ENCODE measurements at places on chromosomes 16 and 17.

DNA sequence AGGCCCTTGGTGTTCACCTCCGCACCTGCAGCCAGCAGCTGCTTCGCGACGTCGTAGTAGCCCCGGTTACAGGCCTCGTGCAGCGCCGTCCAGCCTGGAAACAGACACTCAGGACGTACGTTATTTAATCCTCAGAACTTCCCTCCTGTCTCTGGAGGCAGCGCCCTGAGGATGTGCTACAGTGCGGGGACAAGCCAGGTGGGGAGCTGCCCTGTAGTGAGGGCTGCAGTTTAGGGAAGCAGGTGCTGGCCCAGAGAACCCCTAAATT, 71.0 kb downstream of the ZNF778 start:
- DNase-seq: no peak

DNA sequence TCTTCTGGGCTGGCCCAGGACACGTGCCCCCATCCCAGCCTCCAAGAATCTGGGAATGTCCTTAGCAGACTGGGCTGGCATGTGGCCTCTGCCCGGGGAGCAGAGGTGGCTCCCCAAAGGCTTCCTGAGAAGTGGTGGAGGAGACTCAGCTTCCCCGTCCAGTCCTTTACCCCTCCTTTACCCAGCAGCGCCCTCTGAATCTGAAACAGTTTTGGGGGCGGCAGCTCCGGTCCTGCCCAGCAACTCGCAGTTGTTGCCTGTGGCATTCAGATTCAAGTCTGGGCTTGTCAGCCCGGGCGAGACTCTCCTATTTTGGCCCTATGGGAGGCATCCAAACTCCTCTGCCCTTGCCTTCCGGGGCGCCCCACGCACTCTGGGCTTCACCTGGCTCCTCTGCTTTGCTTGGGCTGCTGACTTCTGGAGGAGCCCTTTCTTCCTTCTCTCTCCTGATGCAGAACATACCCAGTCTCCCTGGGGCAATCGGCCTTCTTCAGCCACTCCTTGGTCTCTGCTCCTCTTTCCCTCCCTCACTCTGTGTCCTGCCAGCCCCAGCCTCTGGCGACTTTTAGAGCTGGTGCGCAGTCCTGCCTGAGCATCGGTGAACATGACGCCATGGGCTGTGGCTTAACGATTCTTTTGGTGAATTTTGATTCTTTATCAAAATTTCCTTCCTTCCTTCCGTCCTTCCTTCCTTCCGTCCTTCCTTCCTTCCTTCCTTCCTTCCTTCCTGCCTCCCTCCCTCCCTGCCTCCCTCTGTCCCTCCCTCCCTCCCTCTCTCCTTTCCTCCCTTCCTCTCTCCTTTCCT, 55.2 kb downstream of the CMIP start:
- no peak for DNase-seq

DNA sequence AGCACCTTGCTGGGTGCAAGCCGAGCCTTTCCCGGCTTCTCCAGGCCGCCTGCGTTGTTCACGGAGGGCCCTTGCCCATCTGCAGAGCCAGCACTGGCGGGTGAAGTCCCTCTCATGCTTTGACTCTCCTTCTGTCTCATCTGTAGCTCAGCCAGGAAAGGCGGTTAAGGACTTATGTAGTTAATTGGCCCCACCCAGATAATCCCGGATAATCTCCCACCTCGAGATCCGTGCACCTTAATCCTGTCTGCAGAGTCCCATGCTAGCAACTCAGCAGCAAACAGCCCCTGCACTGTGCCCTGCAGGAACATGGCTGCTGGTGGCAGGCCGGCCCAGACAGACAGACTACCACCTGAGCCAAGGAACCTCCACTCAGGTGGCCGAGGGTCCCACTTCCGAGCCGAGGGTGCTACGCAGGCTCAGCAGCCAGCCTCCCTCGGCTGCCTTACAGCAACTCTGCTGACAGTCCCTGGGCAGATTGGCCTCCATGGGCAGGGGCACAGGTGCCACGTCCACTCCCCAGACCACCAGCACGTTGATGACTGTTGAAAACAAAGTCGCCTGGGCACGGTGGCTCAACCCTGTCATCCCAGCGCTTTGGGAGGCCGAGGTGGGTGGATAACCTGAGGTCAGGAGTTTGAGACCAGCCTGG, 16.9 kb downstream of the RAB40C start:
- no peak for DNase-seq

DNA sequence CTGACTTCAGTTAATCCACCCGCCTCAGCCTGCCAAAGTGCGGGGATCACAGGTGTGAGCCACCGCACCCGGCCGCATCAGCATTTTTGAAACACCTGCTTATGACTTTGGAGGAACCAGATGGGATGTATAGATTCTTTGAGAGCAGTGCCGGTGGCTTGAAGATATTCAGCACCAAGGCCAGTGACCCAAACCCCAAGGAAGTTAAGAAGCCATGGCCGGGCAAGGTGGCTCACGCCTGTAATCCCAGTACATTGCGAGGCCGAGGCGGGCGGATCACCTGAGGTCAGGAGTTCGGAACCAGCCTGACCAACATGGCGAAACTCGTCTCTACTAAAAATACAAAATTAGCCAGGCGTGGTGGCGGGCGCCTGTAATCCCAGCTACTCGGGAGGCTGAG, 43.9 kb downstream of the TRARG1 start:
- no peak for DNase-seq

DNA sequence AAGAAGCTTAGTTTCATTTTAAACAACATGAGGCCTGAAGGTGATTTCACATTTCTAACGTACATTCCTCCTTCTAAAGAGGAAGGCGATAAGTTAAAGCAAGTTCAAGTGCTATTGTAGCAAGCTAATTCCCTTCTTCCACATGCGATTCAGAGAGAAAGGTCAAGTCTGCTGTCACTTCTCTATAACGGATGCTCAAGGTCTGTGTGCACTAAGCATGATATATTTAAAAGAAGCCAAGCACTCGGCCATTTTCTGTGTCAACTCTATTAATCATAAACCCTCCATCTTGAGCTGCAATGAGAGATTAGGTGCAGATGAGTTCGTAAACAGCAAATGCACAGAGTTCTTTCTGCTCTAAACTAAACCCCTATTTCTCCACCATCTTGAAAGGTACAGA, 568.8 kb upstream of the ZFHX3 start:
- DNase-seq: no peak

- DNase-seq: peak; percentile 19
Measured at GRCh38 chr17:43576563-43577229, 30.6 kb upstream of the ETV4 start.

DNA sequence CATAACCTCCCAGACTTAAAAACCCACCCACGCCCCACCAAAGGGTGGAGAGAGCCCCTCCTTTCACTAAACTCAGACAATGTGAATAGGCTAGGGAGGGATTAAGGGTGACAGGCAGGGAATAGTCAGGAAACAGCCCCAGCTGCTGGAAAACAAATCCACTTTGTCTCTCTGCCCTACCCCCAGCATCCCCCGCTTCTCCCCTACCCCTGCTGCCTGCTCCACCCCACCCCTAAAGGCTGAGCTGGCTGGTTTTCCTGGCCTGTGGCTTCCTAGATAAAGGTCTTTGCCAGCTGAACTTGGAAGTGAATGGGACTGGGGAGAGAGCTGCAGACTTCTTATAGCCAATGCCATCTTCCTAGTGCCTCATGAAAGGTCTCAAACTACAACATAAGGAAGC, 15.0 kb downstream of the CAVIN1 start:
- DNase-seq: no peak

GRCh38 chr16:85696781-85697180, 8.0 kb upstream of the GINS2 start:
- DNase-seq: no peak

- no peak for DNase-seq
Measured at GRCh38 chr16:84298376-84298899, 3.8 kb downstream of the WFDC1 start.

DNA sequence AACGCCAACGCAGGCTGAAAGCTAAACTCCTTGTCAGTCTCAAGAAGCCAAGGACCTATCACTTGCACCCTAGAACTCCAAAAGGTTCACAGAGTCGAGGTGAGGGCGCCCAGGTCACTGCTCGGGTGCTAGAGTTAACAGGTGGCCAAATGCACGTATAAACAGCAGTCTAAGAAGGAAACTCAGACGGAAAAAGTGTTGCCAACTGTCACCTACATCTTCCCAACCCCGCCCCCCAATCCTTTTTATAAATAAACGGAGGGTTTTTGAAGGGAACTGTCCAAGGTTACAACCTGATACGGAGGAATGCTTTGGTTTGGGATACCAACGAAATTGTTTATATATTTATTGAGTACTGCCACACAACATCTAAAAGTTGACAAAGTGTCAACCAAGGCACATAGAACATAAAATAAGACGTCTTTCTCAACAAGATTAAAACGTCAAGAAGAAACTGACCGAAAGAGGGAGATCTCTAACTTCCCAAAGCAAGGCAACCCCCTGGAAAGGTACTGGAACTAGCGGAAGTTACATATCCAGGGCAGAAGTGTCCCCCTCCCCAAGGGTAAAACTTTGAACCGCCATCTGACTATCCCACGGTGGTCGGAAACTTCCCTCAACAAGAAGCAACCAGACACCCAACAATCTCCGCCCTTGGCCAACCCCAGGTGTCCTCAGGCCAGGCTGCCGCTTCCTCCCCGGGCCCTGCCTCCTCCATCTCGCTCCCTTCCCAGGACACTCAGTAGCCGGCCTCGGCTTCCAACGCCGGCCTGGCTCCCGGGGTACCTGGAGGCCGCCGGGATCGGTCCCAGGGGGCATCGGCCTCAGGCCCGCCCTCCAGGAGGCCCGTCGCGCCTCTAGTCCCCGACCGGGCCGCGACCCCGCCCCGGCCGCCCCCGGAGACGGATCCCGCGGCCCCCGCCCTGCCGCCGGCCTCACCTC, 982 bp downstream of the SPAG9 start:
- no peak for DNase-seq
